ENCODE measurements at places on chromosomes 5 and 9.

GRCh38 chr9:121359351-121360294 lies 10.4 kb downstream of the STOM start:
- no peak for DNase-seq

GRCh38 chr5:62585306-62585705 lies 6.7 kb downstream of the LRRC70 start:
- no peak for DNase-seq

DNA sequence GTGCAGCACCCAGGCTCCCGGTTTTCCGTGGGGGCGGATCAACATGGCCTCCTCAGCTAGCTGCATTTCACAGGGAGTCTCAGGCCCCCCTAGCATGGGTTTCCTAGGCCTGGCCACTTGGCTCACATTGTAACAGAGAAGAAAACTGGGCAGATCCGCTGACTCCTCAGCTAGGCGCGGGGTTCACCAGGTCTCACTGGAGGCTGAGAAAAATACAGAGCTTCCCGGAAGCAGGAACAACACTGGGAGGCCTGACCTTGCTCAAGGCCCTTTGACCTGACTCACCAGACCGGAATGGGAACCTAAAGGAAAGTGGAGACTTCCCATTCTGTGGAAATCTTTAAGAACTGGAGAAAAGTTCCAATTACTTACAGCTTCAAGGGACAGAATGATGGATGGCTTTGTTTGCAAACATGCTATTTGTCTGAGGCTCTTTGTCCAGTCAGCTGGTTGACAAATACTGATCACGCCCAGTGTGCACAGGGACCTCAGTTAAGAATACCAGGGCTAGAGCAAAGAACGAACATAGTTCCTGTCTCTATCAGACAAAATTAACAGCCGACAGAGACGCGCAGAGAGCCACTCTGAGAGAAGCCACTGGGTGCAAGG lies 88.7 kb upstream of the LRRTM2 start:
- no peak for DNase-seq

DNA sequence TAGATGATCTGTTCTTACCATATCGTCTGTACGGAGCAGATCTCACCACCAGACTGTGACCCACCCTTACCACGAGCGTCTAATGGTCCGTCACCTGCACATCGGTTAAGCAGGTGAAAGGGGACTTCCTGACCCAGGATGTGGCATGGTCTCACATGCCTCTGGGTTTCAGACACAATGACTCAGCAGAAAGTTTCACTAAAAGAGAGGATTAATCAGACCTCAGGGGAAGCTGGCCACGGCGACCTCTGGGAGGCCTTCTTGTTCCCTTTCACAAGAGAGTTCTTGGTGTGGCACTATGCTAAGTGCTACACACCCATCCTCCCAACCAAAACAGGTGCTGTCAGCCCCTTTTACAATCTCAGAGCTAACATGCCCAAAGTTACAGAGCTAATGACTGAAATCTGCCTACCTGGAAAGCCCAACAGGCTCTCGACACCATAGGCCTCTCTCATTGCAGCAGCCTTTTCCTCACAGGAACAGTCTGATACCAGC lies 41.6 kb downstream of the ADAMTS12 start:
- DNase-seq: no peak

- no peak for DNase-seq
Observed at GRCh38 chr9:136494531-136495215, 11.8 kb upstream of the SEC16A start.

GRCh38 chr9:34381323-34381722 lies 4.6 kb upstream of the MYORG start:
- no peak for DNase-seq
